Activated naive CD4-positive, alpha-beta T cell treated with anti-CD3 and anti-CD28 coated beads, Interleukin-2, amount 50 U/mL, for 72 hours (primary cell): ENCODE measurements at places on chromosomes 13 and 19. TPM values are rescaled to one million over a fixed set of nuclear protein-coding genes. Genes with fewer than 3 reads are reported as not detected.

- no peak for DNase-seq
These were observed 51.1 kb downstream of the LMO7 start for GRCh38 chr13:75687150-75687763.

DNA sequence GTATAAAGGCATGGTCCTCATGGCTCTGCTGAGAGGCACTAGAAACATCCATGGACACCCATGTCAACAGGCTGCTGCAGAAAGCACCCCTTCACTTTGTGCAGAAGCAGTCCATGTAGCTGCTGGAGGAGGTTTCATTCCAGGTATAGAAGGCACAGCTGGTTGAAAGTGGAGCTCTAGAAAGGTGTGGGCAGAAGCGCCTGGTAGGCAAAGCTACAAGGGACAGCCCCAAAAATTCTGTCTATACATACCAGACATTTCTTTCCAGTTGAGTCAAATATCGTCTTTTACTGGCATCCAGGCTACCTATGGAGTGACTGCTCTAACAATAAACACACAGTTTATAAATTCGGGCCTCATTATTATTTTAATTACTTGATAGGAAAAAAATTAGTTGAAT lies 129.3 kb downstream of the ENOX1 start:
- no peak for DNase-seq

- DNase-seq, result no peak
These were observed 46.3 kb downstream of the ZNF724 start for GRCh38 chr19:23203841-23204344.

- no peak for DNase-seq
These were observed 1507.5 kb downstream of the OLFM4 start for GRCh38 chr13:54536112-54536511.

DNA sequence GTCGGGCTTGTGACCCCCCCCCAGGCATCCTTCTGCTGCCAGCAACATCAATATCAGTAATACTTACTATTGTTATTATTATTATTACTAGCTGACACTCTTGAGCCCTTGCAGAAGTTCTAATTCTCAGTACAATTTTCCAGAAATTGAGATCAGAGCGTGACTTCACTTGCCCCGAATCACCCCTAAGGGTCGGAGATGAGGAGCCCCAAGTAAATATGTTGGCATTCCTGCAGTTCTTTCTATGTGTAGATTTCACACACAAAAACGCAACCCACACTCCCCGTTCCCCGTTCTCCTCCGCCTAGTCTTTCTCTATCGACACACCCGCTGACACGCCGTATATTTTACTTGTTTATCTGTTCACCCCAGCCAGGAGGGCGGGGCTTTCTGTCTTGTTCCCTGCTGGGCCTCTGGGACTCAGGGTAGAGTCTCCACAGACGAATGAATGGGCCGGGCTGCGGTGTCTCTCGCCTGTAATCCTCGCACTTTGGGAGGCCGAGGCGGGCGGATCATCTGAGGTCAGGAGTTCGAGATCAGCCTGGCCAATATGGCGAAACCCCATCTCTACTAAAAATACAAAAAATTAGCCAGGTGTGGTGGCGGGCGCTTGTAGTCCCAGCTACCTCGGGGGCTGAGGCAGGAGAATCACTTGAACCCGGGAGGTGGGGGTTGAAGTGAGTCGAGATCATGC lies 14.7 kb downstream of the TLE5 start:
- peak; percentile 65 for DNase-seq

GRCh38 chr13:31749929-31750328 lies 10.6 kb downstream of the RXFP2 start:
- no peak for DNase-seq

GRCh38 chr13:75432045-75432444 lies 49.9 kb downstream of the TBC1D4 start:
- DNase-seq, result no peak

DNA sequence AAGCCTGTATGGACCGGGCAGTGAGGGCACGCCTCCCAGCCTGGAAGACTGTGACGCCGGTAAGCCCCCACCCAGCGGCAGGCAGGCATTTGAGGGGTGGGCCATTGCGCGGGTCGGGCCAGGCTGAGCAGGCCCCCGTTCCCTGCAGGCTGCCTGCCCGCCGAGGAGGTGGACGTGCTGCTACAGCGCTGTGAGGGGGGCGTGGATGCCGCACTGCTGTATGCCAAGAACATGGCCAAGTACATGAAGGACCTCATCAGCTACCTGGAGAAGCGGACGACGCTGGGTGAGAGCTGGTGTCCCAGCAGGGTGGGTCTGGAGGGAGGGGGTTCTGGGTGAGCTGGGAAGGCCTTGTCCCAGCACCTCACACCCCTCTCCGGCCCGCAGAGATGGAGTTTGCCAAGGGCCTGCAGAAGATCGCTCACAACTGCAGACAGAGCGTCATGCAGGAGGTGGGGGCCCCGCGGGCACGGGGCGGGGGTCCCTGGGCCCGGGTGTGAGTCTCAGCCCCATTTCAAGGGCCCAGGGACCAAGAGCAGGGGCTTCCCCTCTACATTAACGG lies 7.1 kb downstream of the ARHGAP45 start:
- no peak for DNase-seq

GRCh38 chr13:44180876-44181536 lies 192.6 kb upstream of the SERP2 start:
- no peak for DNase-seq

DNA sequence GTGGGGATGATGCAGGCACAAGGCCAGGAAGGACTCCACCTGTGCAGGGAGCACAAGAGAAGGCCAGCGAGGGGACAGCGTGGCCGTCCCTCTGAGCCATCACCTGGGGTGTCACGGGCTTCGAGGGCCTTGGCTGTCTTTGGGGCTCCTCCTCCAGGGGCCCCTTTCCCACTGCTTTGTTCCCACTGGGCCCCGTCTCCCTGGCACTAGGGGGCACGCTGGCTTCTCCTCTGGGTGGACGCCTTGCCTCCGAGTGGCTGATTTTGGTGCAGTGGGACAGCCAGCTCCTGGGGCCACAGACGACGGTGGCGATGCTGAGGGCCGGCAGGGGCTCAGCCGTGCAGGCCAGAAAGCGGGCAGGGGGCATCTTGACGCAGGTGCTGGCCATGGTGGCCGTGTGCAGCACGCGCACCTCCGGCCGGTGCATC lies 43.2 kb upstream of the GRTP1 start:
- DNase-seq, result no peak

DNA sequence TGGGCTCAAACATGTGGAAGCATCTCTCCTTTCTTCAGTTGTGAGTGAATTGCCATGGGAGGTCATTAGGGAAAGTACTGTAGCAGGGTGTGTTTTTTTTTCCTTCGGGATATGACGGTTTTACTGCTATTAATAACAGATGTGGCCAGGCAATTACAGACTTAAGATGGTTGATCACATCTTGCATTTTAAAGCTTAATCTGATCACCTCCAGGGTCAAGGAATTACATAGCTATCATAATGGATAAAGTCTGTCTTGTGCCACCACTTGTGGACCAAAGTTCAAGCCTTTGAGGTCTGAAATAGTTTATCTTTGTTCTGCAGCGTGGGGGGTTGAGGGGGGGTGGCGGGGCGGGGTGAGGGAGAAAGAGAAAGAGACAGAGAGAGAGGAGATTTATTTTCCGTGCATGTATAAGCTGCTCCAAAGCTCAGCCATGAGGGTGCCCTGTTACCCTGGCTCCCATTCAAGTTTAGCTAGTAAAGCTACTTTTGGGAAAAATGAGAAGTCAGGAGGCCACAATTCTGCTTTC lies 5.5 kb upstream of the SERP2 start:
- no peak for DNase-seq

GRCh38 chr13:53138376-53139036 lies 109.9 kb downstream of the OLFM4 start:
- no peak for DNase-seq

- DNase-seq, result no peak
These were observed 3.2 kb downstream of the ATP4A start for GRCh38 chr19:35560271-35560670.

DNA sequence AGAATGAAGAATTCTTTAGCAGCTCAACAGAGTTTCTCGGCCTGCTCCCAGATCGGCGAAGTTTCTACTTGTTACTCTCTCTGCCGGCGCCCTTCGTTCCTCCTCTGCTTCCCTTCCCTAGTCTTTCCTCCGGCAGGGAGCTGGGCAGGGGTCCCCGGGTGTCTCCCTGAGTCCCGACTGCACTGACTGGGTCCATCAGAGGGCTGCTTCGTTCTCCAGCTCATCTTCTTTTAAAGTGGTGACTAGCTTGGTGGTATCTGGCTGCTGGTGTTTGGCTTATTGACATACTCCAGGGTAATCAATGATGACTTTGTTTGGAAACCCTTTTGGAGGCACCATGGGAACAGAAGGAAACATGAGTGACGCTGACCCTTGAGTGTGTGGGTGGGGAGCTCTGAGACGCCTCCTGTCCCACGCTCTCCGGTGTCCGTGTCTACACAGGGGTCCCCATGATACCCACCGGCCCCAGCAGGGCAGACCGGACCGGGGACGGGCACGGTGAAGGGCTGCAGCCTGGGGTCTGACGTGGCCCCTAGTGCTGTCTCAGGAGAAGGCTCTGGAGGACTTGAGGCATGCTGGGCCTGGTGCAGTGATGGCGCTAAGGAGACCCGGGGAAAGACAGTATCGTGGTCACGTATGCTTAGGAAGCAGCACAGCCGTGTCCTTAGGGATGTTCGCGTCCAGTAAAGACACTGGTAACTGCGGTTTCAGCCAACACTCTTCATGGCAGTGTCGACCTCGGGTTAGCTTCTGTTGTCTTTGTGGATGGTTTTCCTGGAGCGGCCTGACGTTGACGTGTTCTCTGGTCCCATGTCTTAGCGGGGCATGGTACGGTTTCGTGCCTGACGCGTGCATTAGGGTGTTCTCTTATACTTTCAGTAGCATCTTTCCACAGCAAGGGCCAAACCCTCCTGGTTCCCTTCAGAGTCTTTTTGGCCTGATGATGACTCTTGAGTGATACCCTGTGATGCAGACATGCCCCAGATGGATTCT lies 23.8 kb downstream of the NAXD start:
- DNase-seq, result no peak

GRCh38 chr13:90438576-90438975 lies 908.9 kb upstream of the MIR17HG start:
- no peak for DNase-seq

DNA sequence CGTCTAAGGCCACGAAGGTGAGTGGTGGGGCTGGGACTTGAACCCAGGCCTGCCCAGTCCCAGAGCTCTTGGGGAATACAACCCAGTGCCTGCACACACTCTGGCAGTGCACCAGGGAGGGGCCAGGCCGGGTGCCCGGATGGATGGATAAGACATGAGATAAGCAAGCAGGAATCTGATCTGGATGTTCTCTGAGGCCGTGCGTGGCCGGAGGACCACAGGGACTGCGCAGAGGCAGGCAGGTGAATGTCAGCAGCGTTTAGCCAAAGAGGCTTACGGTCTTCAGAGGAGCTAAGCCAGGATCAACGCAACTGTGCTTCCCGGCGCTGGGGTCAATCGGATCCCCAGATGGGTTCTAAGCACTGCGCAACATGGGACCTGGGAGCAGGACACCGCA lies 1.5 kb downstream of the ZNF787 start:
- no peak for DNase-seq

GRCh38 chr19:44657211-44657921 lies 13.7 kb downstream of the PVR start:
- DNase-seq, result peak; percentile 64

DNA sequence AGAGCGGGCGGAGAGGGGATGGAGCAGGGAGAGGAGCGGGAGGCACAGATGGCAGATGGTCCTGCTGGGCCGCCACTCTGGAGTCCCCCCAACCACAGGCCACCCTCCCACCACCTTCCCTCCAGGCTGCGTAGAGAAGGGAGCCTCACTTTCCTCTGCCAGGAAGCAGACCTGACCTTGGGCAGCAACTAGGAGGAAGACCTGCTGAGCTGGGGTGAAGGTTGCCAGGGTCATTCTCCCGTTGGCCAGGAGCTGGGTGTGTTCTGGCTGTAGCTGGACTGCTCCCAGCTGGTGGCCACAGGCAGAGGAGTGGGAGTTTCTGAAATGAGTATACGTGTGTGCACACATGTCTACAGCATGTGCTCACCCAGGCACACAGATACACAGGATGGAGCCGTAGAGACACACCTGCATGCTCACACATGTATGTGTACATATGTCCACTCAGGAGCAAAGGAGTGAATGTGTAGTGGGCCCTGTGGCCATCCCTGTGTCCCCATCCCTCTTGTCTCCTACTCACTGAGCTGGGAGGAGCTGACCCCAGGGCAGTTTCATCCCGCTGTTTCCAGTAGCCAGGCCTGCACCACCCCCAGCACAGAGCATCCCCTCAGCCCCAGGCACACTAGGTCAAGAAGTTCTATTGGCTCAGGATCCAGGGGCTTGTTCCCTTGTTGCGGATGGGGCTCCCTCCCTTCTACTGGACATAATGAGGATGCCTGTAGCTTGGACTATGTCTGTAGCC lies 53.0 kb downstream of the CHST8 start:
- DNase-seq, result no peak

GRCh38 chr13:89763005-89763404 lies 1584.5 kb upstream of the MIR17HG start:
- no peak for DNase-seq

GRCh38 chr19:8451885-8452284 lies 7.1 kb downstream of the HNRNPM start:
- DNase-seq, result no peak

GRCh38 chr13:30465343-30465592 lies 468 bp downstream of the HMGB1 start:
- no peak for DNase-seq

DNA sequence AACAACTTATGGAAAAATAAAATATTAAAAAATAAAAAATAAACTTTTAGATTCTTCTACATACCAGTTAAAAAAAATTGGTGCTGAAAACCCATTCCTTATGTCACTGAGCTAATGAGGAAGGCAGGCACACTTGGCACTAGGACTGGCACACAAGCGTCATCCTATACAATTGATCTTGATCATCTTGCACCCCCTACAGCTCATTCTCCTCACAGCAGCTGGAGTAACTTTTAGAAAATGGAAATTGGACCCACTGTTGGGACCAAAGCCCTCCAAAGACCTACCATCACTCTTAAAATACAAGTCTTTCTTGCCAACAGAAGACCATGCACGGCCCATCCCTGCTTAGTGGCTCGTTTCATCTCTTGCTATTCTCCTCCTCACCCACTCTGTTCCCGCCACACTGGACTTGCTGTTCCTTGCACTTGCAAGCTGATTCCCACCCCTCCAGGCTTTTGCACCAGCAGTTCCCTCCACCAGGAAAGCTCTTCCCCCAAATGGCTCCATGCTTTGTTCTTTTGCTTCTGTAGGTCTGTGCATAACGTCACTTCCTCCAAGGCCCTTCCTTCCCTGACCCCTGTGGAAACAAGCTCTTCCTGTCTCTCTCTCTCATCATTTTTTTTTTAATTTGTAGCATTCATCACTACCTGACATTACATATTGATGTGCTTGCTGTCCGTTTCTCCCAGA lies 11.6 kb downstream of the CTU1 start:
- no peak for DNase-seq

Gene PRDX2
- total RNA-seq, result 317 TPM

Gene ZNF577
- 7.9 TPM for total RNA-seq

Gene PGPEP1
- total RNA-seq, result 38.3 TPM

Gene NAPA
- total RNA-seq, result 69.7 TPM

Gene ZNF146
- total RNA-seq, result 64.1 TPM

Gene PTPRH
- not detected for total RNA-seq

Gene ZNF345
- total RNA-seq, result 5.7 TPM

Gene RGS9BP
- 0.39 TPM for total RNA-seq

Gene ZNF584
- total RNA-seq, result 10.4 TPM

Gene OR7A5
- total RNA-seq, result not detected

Gene SIAH3
- total RNA-seq, result 0.31 TPM

Gene HCST
- total RNA-seq, result 48.5 TPM

Gene IQCN
- total RNA-seq, result 0.45 TPM

Gene ONECUT3
- total RNA-seq, result not detected
